Pulmonary artery endothelial cell (primary cell): ENCODE measurements at places on chromosomes 7 and 10.

DNA sequence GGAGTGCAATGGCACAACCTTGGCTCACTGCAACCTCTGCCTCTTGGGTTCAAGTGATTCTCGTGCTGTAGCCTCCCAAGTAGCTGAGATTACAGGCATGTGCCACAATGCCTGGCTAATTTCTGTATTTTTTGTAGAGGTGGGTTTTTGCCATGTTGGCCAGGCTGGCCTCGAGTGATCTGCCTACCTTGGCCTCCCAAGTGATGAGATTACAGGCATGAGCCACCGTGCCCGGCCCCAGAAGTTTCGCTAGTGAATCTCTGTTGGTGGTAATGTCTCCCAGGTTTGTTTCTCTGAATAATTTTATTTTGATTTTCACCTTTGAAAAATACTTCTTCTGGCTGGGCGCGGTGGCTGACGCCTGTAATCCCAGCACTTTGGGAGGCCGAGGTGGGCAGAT is 58.8 kb downstream of the ABRAXAS2 start:
- no peak for DNase-seq

DNA sequence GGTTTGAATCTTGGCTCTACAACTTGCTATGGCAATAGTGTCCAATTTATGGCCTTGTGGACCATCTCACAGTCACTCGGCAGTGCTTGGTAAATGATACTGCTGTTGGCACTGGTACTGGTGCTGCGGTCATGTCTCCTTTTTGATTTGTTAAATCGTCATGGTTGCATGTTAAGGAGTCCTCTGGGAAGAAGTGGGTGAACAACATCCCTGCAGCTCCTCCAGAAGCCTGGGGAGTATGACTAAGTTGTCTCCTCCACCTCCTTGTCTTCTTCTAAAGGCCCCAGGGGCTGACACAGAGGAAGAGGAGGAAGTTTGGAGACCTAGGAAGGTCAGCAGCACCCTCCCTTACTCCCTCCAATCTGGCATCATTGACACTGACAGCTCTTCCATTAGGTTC is 8.5 kb downstream of the ITPRIP start:
- DNase-seq: no peak

DNA sequence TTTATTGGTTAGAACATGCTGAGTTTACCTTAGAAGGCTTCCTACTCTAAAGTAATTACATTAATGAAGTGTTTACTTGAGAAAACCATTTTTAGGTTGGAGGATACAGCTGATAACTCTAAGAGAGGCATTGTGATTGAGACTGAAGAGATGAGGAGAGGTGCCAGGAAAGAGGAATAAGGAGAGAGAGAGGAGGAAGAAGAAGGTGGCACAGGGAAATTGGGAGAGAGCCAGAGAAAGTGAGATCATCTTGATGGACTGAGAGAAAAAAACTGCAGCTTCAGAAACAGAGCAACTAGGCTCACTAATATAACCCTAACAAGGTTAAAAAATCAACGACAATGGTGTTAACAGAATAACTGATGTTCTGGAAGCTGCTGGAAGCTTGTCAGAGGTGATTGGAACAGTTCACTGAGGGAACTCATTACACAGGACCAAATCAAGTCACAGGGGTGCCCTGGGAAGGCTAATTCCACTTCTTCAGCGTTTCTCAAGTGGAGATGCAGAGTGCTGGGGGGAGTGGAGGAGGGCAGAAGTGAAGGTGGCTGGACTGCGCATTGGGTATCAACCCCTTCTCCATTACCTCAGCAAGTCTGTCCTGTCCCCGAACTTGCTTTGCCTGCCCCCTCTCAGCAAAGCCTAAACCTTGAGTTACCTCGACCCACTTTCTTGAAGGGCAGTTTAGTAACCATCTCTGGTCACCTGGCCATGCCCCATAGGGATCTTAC is 6.9 kb upstream of the SORBS1 start:
- no peak for DNase-seq

DNA sequence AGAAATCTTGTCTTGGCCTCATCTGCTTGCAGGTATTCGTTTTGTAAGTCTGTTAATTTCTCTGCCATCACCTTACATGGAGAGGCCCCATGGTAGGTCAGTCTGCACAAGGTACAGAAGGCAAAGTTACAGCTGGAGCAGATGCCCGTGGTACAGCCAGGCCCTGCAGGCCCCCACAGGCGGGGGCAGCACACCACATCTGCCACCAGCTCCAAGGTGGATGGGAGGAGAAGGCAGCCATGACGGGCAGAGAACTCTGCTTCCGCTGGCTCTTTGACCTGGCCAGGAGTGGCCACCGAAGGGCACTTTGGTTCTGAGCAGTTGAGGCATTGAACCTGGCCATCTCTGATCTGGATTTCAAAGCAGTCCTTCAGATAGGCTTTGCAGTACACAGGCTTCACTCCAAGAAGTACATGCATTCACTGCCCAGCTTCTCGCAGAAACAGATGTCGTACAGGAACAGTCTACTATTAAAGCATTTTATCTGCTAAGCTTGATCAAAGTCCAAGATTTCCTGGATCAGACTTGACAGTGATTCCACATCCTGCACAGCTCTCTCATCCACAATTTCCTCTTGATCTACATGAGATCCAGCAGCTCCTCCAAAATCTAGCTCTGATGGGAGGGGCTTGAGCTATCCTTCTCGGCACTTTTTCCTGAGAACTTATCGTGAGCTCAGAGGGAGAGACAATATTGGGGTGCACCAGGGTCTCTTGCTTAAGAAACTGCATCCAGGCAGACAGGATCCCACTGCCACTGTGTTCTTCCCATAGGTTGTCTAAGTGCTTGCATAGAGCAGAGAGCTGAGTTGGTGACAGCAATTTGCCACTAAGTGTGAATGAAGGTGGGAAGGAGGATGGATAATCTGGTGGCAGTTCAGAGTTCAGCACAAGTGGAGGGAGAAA is 120.7 kb downstream of the TRRAP start:
- DNase-seq: no peak

DNA sequence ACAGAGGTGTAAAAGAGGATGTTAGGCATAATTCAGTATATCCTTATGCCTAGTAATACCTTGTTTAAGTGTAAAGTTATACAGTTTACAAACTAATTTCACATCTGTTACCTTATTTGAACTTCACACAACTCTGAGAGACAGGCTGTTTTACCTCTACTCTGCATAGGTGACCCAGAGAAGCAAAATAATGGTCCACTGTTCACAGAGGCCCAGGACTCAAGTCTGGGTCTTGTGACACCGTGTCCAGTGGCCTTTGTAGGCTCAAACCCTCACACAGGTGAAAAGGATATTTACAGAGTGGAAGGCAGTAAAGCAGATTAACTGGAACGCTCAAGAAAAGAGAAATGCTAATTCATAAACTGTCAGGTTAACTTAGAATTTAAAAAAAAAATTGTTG is 32.1 kb downstream of the ASAH2 start:
- no peak for DNase-seq

DNA sequence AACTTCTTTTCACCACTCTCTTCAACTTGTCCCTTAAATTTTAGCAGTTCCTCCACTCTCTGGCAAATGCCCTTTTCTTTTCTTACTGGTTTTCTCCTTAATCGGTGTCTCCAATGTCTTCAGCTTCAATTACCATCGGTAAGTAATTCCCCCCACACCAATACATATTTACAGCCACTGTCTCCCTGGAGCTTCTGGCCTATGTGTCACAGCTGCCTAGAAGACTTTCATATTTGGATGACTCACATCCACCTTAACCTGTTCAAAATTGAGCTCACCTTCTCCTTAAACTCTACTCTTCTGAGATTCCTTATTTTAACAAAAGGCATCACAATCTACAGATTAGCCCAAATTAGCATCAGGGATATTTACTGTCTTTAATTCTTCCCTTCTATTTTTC is 380.4 kb downstream of the POM121L12 start:
- no peak for DNase-seq

GRCh38 chr7:130909881-130910672 is 176.1 kb upstream of the KLF14 start:
- DNase-seq: no peak

- DNase-seq: no peak
Observed at GRCh38 chr7:134154581-134155130, 27.5 kb downstream of the LRGUK start.

DNA sequence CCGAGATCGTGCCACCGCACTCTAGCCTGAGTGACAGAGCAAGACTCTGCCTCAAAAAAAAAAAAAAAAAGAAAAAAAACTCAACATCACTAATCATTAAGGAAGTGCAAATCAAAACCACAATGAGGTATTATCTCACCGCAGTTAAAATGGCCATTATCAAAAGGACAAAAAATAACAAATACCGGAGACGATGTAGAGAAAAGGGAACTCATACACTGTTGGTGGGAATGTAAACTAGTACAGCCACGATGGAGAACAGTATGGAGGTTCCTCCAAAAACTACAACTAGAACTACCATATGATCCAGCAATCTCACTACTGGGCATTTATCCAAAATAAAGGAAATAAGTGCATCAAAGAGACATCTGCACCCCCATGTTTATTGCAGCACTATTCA is 24.3 kb downstream of the GRK5 start:
- DNase-seq: no peak

DNA sequence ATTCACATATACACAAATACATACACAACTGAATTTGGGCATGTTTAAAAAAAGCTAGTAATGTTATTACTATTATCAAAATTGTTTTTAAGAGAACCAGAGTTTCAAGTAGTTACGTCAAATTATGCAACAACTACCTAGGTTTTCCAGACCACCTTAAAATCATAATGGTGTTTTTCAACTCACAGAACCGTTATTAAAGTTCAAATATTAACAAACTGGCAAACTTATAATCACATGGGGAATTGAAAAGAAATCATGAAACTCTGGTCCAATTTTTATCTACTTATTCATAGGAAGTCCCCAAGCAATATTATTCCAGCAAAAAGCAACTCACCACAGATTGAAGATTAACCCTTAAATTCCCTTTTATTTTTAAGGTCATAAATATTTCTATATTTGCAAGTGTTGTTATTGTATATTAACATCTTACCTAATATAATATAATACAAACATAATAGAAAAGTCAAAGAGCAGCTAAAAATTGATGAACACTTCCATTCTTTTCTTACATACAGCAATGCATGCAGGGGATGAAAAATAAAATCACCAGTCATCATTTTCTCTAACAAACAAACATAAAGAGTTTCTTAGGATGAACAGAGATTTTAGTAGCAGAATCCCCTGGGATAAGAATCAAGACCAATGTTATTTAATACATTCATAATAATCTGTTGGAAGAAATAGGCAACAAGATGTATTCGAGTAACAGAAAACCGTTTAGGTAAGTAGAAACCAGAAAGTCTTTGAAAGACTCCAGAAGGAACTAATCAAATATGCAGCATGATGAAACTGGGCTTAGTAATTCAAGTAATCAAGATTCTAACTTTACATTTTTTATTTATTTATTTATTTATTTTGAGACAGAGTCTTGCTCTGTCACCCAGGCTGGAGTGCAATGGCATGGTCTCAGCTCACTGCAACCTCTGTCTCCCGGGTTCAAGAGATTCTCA is 391.1 kb downstream of the PARD3 start:
- DNase-seq: no peak

- DNase-seq: no peak
Observed at GRCh38 chr10:117425974-117426566, 50.8 kb upstream of the PDZD8 start.

- no peak for DNase-seq
Observed at GRCh38 chr7:84256571-84256971, 62.0 kb upstream of the SEMA3A start.

DNA sequence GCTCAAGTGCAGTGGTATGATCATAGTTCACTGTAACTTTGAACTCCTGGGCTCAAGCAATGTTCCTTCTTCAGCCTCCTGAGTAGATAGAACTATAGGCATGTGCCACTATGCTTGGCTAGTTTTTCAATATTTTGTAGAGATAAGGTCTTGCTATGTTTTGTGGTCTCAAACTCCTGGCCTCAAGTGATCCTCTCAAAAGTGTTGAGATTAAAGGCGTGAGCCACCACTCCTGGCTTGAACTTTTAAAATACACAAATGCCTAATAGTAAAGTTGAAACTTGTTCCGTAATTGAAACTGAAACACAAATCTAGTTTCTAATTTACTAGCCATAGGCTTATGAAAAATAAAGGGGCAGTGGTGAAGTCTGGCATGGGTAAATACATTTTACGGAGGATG is 65.7 kb downstream of the AP3M1 start:
- no peak for DNase-seq

GRCh38 chr10:21401196-21401595 is 124.3 kb downstream of the SKIDA1 start:
- DNase-seq: no peak

DNA sequence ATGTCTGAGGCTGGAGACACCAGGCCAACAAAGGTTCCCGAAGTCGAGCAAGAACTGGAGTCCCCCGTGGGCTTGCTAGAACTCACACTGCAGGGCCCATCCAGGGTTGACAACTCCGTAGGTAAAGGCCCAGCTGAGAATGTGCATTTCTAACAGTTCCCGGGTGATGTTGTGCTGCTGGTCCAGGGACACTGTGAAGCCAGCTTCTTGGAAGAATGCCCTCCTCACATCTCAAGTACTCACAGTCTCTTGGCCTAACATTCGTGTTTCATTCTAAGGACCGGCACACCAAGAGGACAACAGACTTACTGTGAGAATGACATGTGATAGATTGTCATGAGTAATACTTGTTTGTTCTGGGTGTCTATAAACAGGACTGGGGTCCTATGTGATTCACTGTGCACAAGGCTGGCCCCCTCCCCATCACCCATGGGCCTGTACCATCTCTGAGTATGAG is 682.3 kb upstream of the IGFBP3 start:
- no peak for DNase-seq

GRCh38 chr7:139869886-139870285 is 40.8 kb downstream of the TBXAS1 start:
- DNase-seq: no peak

- no peak for DNase-seq
Observed at GRCh38 chr7:12056977-12057376, 154.1 kb upstream of the TMEM106B start.

DNA sequence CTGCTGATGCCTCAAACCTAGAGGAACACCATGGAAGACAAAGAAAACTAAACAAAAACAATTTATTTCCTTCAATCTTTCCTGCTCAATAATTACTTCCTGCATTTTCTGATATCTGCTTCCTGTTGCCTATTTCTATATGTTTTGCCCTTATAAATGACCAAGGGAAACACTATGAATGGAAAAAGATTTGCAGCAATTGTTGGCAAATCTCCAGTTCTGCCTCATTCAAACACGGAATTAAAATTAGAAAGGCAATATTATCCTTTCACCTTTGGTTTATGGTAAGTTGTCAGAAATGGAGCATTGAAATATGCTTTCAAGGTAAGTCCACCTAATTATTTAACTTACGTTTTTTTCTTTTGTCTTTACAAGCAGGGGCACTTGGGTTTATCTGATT is 552.2 kb upstream of the ANKRD30A start:
- no peak for DNase-seq
